Cerebellum (tissue), 4 donors: ENCODE measurements at places on chromosomes 4 and X.

- no peak for DNase-seq
These were observed 728.7 kb downstream of the IL1RAPL1 start for GRCh38 chrX:29315931-29316330.

- DNase-seq, result no peak
These were observed 44.5 kb downstream of the SCFD2 start for GRCh38 chr4:53321151-53321983.

- no peak for DNase-seq
These were observed 70.4 kb upstream of the ELOVL6 start for GRCh38 chr4:110268790-110269189.

DNA sequence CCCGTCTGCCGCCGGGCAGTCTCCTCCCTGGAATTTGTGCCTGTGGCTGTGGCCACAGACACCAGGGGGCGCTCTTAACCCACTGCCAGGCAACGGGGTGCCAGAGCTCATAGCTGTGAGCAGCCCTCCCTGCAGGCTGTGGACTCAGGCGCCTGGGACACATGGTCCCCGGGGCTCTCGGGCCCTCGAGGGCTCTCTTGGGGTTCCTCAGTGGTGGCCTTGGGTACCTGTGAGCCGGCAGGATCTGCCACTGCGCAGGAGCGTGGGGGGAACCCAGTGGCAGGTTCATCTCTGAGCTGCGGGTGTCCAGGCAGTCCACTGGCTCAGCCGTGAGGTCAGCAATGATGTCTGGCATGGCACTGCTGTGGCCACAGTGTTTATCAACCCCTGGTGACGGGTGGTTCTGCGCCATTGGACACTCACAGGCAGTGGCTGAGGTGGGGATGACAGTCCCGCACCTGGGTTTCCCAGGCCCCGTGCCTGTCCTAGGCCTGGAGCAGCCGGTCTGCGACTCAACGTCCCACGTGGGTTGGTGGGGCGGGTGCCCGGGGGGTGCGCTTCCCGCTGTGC is 37.2 kb downstream of the PCGF3 start:
- peak; percentile 74 for DNase-seq

GRCh38 chr4:145587088-145587754 is 32.0 kb upstream of the MMAA start:
- no peak for DNase-seq

DNA sequence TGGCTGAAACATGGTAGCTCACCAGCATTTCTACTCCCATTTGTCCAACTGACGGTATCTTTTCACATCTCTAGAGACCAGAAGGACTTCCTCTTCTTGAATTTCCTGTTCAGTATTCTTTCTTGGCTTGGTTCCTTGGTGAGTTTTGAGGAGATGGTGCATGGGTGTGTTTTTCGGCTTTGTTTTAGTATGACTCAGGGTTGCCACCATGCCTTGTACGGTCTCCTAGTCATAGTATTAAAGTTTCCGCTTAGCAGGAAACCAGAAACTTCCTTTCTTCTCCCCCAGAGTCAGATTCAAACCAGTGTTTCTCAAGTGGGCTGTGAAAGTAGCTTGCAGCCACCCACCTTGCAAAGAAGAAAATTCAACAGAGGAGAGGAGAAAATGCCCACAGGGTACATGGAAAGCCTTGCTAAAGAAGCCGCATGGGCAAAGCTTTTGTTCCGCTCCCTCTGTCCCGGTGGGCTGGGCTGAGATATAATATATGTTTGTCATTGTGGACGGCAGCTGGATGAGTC is 5.7 kb downstream of the CD99 start:
- DNase-seq, result no peak

GRCh38 chr4:163091685-163092034 is 75.0 kb downstream of the NAF1 start:
- no peak for DNase-seq

GRCh38 chrX:82734140-82734539 is 774.0 kb upstream of the POU3F4 start:
- no peak for DNase-seq
